T47D (cell line): ENCODE measurements at places on chromosomes 6 and 20.

GRCh38 chr6:30364591-30364990, 19.6 kb downstream of the RPP21 start:
- no peak for DNase-seq

- no peak for DNase-seq
Measured at GRCh38 chr6:30530014-30530413, 26.3 kb downstream of the GNL1 start.

DNA sequence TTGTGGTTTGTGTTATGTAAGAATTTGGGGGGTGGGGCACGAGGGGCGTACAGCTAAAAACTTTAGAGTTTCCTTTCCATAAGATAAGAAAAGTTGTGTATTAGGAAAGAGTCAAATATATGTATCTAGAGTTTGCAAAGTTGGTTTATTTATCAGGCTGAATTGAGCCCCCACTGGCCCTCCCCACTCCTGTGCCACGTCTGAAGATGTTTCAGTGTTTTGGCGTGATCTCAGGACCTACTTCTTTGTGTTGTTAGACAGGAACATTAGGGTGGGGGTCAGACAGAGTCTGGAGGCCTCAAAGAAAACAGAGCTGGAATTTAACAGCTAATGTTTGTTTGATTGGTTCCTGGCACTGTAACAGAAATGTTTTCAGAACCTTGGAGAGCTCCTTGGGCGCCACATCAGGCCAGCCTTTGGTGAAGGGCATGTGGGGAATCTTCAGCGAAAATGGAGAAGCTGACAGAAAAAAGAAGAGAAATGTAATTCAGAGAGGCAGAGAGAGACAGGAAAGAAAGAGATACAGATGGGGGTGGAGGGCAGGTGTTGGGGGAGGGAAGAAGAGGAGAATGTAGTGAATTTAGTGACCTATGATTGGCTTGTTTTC, 674 bp downstream of the NRSN1 start:
- peak; percentile 83 for DNase-seq

DNA sequence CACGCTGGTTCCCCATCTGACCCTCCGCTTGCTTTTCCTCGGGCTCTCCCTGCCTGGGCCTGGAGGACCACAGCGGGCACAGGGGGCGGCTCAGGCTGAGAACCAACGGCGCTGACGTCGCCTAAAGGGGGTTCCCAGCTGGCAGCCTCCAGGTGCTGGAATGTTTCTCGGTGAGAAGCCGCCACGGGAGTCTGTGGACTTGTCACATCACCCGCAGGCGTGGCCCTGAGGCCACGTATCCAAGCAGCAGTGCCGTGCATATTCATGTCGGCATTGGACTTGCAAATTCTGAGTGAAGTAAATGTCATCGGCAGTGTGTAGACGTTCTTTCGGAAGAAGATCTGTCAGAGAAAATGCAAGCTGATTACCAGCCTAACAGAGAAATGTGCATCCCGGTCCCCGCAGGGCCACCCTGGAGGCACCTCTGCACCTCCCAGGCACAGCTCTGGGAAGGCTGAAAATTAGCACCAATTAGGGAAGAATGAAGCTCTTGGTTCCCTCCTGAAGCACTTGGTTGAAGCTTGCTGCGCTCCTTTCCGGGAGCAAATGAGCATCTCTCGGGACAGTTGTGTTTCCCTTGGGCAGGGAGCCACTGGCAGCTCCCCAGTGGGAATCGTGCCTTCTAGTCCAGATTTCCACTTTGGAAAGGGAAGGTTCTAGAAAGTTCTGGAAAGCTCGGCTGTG, 24.3 kb downstream of the NTSR1 start:
- DNase-seq = no peak

DNA sequence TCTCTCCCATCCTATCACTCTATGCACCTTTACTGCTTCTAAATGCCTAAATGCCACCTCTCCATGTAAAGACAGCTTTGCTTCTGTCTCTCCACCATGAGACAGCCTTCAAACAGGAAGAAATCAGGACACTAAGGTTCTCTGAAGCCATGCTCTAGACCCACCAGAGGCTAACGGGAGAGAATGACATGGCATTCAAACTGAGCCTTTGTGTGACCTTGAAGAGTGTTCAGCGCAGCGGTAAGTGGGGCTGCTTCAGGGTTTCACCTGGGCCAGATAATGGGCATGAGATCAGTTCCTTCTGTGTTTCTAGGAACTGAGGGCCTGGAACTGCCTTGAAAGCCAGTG, 20.1 kb downstream of the FAM50B start:
- DNase-seq = no peak
